Amygdala (tissue), 56 donors: ENCODE measurements at places on chromosomes 3 and 15.

DNA sequence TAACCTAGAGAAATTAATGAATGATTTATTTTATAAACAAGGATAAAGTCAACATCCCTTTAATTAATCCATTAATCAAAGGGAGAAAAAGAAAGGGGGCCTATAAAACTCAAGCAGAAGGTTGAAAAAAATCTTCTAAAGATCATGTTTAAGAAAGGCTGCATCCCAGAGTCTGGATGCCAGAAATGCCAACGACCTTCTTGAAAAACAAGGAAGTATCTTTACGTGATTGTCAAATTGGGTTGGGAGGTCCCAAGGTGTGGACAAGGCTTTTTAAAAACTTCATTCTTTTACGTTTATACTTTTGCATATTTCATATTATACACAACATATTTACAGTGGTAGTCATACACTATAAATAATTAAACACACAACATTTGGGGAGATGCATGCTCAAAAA lies 1.6 kb downstream of the GOLGB1 start:
- no peak for DNase-seq

GRCh38 chr3:39114456-39114855 lies 7.0 kb downstream of the TTC21A start:
- no peak for DNase-seq

GRCh38 chr3:112030901-112031300 lies 3.6 kb upstream of the TMPRSS7 start:
- no peak for DNase-seq

- no peak for DNase-seq
Observed at GRCh38 chr3:193335031-193335430, 43.5 kb downstream of the ATP13A5 start.

GRCh38 chr15:39411102-39411989 lies 169.5 kb upstream of the THBS1 start:
- no peak for DNase-seq

DNA sequence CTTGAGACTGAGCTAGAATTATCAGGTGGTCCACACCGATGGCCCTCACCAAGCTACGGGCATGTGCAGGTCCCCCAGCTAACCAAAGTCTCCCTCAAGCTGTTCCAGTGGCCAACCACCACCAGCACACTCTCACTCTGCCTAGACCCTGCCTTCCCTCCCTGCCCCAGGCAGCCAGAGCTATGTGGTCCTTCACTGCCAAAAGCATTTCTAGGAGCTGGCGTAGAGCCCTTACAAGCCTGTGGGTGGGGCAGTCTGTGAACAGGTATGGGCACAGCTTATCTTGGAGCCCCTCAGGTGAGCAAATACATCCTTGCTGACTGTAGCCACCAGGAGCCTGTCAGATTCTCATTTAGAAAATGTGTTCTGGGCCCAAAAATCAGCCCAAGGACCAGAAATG lies 159.8 kb upstream of the PPP2R3A start:
- DNase-seq: no peak

DNA sequence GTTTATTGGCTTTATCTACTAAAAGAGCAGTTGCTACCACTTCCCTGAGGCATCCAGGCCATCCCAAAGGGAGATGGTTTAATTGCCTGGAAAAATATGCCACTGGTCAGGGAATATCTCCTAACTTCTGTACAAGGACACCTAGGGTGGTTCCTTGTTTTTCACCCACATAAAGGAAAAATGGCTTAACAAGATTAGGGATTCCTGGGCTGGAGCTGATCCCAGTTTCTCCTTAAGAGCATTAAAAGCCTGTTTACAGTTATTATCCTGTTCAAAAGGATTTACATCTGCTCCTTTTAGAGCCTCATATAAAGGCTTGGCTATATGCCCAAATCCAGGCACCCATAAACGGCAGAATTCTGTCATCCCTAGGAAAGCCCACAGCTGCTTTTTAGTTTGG lies 70.2 kb upstream of the WNT7A start:
- DNase-seq: no peak

GRCh38 chr3:144312702-144313101 lies 341.1 kb downstream of the DIPK2A start:
- no peak for DNase-seq

DNA sequence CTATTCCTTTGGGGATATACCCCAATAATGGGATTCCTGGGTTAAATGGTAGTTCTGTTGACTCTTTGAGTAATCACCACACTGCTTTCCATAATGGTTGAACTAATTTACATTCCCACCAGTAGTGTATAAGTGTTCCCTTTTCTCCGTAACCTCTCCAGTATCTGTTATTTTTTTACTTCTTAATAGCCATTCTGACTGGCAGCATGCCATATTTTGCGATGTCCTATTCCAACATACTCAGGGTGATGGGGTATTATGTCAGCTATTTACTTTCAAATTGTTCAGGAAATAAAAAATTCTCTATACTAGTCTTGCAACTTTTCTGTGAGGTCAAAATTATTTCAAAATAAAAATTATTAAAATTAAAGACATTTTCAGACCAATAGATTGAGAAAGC lies 9.1 kb upstream of the PARP14 start:
- DNase-seq: no peak

- no peak for DNase-seq
Observed at GRCh38 chr3:183488343-183488742, 59.9 kb upstream of the MCF2L2 start.

GRCh38 chr3:132279030-132279429 lies 38.2 kb upstream of the ACP3 start:
- no peak for DNase-seq

GRCh38 chr3:167740961-167741587 lies 5.6 kb downstream of the SERPINI1 start:
- no peak for DNase-seq

- no peak for DNase-seq
Observed at GRCh38 chr15:77481670-77482069, 61.0 kb downstream of the HMG20A start.

DNA sequence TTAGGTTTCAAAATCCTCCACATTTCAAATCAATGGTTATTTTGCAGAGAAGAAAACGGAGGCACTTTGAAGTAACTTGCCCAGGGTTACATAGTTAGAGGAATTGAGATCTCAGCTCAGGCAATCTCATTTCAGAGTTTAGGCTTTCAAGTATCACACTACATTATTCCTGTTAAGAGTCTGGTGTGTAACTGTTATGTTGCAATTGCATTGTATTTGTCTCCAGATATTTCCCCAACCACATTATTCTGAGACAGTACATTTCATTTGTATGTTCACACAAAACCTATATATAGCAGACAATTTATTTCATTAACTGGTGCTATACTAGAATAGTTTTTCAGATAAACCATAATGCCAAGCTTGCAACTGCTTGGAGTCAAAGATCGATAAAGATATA lies 154.2 kb upstream of the TSPAN3 start:
- no peak for DNase-seq
